ACHN (cell line): ENCODE measurements at places on chromosomes 5 and 9.

- DNase-seq: no peak
These were observed 22.4 kb downstream of the ARPC5L start for GRCh38 chr9:124884376-124884775.

DNA sequence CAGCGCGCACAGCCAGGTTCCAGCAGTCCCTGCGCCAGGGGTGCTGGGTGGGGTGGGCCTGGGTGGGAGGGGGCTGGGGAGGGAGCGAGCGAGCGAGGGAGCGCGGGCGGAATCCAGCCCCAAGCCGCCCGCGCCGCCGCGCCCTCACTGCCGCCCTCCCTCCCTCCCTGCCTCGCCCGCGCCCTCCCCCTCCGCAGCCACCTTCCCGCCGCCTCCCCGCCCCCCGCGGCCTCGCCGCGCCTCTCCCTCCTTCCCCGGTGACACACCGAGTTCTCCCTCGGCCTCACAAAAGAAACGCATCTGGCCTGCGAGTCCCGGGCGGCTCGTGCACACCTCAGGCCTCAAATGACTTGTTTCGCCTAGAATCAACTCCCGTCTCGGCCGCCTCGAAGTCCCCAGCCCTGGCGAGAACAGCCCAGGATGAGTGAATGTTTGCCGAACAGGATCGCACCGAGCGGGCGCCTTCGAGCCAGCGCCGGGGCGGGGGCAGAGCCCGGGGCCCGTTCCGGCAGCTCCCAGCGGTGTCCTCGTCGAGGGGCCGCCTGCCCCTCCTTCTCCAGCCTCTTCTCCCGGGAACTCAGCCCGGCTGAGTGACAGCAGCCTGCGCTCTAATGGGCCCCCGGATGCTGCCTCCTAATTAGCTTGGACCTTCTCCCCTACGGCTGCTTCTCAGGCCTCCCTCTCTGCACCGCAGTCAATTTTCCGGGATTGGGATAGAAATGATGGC lies 371 bp upstream of the PITX1 start:
- no peak for DNase-seq

GRCh38 chr9:71685988-71686387 lies 82.3 kb downstream of the CEMIP2 start:
- no peak for DNase-seq

DNA sequence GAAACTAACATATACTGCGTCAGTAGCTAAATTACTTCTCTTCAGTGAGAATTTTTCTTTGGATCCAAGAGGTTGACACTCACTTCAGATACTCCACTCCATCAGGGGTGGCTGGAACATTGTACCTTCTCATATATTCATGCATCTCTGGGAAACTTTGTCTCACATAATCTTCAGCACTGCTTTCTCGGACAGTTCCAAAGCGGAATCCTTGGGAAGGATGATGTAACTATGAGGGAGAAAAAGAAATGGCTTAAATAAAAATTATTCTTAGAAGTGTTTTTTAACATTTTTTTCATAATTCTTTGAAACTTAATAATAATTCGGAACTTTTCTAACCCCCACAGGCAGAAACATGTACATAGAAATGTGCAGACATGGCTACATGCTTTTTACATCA lies 33.4 kb upstream of the PPP3R2 start:
- DNase-seq: peak; percentile 23

DNA sequence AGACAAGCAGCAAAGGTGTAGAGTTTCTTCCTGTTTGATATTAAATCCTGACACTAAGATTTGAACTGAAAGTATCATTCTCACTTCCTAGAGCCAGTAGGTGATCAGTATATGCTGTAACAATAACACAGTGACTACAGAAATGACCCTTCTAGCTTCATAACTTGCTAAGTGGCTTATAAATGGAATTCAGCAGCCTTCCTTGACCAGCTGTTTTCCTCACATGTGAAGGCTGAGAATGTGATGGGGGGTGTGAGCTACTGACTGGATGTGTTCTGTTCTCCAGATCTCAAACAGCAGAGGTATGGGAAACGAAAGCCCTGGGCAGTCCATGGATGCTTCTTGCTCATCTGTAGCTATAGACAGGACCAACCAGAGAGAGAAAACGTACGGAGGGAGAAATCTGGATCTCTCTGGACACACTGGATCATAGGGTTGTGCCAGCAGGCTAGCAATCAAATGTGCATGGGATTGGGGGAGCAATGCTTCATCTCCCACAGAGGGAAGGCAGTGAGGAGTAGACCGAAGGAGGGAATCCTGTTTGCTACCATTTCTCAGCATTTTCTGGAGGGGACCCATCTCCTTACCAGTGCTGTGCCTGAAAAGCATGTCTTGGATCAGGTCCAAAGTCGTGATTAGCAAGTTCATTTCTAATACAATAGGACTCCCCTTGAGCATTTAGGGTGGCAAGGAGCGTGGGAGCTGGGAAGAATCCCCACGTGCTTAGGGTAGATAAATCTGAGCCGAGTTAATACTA lies 39.4 kb downstream of the TNFAIP8 start:
- DNase-seq: no peak

DNA sequence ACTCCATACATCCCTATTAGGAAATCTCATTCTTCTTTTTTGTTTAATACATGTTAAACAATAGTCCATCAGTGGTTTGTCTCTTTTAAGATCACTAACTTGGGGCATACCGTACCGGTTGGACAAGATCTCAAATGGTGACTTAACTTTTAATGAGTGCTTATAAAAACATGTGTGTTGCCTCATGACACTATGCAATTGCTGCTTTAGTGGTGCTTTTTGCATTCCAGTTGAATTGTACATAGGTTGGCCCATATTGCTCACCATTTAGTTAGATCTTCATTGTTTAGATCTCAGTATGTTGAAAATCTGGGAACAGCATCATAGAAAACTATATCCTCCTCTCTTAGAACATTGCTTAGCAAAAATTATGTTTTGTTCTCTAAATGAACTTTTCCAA lies 17.8 kb downstream of the C9orf85 start:
- DNase-seq: no peak

- no peak for DNase-seq
These were observed 818 bp upstream of the FREM1 start for GRCh38 chr9:14911046-14911445.

DNA sequence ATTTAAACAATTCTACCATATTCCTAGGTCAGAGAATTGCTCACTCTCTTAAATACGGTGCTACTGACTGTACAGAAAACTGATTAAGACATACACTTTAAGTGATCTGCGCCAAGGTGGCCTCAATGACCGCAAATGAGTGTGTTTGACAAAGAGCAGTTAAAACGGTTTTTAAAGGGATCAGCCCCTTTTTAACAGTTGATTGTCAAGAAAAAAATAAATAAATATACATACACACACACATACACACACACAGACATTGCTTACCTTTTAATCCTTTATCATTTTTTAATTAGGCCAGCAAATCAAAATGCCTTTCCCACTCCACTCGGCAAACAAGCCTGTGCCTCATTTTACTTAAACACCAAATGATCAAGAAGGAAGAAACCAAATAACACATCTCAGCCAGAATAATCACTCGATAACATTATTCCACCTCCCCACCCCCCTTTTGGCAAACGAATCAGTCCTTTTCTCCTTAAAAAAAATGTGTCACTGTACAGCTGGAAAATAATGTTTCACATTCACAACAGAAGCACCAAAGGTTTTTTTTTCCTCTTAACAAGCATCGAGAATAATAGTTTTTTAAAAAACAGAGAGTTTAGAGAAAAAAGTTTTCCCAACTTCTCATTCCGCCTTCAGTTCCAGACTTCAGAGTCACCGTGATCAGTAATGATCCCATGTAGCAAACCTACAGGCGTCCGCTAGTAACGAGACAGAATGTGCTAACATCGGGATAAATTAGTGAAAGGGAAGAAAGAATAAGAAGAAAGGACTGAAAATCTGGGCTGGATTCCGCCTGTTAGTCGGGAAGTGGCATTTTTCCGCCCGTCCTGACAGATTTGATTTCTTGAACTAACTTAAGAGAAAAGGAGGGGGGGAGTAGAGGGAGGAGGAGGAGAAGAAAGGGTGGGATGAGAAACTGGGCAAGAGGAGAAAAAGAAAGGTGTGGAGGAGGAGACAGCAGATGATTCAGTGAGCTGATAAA lies at the start of gene ZNF608:
ZNF608 (minus strand) TSS at position 712 of the 988 bp plus-strand sequence. CDS start 1,650 bp downstream, outside the sequence.
- DNase-seq: peak; percentile 77

DNA sequence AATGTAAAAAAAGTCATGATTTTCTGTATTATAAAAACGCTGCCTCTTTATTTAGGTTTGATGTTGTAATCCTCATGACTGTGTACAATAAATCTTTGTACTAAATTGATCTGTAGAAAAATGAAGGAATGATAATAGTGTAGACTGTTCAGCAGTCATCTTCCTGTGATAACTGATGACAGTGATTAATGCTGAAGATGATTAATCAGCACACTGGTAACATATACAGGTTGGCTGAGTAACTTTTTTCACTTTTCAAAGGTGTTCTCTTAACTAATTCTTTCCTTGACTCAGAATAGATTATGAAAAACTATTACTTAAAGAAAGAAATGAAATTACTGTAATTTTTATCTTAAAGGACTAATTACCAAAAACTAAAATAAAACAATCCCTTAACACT lies 122.5 kb downstream of the RFX3 start:
- no peak for DNase-seq

GRCh38 chr5:51214746-51215145 lies 168.5 kb upstream of the ISL1 start:
- DNase-seq: no peak

GRCh38 chr5:138874771-138875551 lies at the start of gene LRRTM2:
Gene LRRTM2, minus strand, starts transcription at chr5:138875335. Its CDS starts 424 bp downstream, at chr5:138874911.
- DNase-seq: peak; percentile 33

GRCh38 chr9:20985851-20986600 lies 45.4 kb downstream of the HACD4 start:
- DNase-seq: no peak
